ELF-1 (cell line): ENCODE measurements at places on chromosomes 3 and 15.

DNA sequence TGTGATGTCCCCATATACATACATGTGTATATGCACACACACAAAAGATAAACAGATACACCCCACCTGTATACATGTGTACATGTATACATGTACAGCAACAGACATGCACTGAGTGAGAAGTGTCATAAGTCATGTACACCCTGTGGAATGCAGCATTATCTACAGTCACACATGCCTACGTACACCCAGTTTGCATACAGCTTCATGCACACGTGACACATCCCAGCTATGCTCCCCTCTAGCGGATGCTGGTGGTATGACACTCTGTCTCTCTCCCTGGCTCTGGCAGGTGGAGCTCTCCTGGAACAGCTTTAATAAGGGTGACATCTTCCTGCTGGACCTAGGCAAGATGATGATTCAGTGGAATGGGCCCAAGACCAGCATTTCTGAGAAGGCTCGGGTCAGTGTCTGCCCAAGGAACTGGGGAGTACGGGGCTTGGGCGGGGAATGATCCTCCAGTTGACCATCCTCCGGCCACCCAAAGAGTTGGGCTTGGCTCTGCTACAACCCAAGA lies 6.3 kb downstream of the VILL start:
- peak; percentile 88 for DNase-seq

- DNase-seq: no peak
These were observed 469.4 kb upstream of the ROBO2 start for GRCh38 chr3:76570436-76571057.

DNA sequence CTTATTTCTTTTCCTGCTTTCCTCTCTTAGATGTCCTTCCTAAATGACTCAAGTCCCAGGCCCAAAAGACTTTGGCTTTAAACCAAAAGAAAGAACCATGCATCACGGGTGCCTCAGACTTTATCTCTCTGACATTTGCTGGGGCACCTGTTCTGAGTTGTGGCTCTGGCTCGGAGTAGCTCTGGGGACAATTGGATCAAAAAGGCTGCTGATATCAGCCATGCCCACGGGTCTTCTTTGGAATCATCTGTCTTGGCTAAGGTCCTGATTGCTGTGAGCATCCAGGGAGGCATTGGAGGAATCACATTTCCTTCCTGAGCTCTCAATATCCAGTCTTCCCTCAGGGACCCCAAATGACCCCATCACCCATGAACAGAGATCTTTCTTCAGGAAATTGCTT lies 59.9 kb downstream of the CLSTN2 start:
- DNase-seq: no peak

DNA sequence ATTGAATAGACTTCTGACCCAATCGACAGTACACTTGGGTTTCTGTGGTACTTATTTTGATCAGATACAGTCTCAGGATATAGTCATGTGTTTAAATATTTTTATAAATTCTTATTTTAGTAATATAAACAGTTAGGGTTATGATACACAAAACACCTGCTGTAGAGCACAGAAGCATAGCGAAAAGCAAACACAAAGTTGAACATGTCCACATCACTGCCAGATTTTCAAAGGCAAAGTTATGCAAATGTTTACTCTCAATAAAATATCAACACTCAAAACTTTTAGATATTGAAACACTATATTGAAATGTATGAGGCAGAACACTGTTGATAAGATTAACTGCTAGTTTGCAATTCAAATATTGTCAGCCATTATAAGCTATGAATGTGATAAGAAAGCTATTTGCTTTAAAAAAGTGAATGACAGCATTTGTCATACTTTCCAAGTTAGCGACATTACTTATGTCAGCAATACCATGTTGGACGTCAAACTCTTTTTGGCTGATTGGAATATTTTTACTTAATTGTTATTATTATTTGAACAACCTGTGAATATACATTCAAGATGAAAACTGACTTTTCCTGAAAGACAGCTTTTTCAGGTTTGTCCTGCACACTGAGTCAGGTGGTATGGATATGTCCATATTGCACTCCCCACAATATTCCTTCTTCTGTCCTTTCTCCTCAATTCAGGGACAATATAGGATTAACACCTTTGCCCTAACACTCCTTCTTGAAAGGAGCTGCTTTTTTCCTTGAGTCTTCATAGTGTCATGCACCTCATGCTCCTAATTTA lies 367.1 kb downstream of the EPHA3 start:
- DNase-seq: no peak

DNA sequence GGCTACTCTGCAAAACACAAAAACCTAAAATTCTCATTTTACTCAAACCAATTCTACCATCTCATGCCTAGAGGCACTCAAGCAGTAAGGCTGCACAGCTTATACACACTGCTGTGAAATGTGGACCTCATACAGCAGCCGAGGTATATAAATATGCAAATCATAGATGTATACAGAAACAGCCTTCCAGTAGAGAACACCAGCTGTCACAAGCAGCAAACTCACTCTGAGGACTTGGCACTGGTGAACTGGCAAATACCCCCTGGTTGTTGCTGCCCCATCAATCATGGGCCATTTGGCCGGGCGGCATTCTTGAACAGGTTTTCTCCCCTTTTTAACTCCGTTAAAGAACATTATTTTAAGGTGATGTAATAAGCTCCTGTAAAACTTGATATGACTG lies 378.0 kb downstream of the LSAMP start:
- DNase-seq: no peak

GRCh38 chr3:22691407-22691806 lies 511.7 kb upstream of the UBE2E2 start:
- peak; percentile 33 for DNase-seq

DNA sequence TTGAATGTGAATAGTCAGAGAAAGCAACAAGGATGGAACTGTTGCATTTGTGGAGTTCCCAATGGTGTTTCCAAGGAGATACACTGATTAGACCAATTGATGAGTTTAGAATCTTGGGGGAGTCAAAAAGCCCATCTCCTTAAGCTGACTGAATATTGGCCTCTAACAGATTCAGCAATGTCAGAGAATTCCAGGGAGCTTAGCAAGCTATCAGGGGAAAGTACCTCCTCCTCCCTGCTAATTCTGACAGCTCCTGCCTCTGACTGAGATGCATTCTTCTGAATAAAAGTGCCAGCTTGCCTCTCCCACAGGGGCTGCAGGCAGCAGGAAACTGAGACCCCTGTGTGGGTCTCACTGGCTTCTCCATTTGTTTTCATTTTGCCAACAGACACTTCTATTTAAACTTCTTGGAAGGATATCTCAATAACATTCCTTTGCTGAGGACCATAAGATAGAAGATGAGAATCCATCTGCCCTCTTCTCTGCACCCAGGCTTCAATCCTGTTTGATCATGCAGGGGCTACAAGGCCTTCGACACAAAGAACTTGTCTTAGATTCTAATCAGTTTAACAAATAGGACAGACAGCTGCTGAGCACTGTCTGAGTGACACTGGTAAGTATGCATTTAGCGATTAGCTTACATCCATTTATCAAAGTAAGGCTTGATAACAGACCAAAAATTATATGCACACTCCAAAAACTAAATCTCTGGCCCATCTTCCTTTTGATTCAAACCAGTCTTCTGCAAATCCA lies 1080.8 kb downstream of the TUSC7 start:
- peak; percentile 42 for DNase-seq

DNA sequence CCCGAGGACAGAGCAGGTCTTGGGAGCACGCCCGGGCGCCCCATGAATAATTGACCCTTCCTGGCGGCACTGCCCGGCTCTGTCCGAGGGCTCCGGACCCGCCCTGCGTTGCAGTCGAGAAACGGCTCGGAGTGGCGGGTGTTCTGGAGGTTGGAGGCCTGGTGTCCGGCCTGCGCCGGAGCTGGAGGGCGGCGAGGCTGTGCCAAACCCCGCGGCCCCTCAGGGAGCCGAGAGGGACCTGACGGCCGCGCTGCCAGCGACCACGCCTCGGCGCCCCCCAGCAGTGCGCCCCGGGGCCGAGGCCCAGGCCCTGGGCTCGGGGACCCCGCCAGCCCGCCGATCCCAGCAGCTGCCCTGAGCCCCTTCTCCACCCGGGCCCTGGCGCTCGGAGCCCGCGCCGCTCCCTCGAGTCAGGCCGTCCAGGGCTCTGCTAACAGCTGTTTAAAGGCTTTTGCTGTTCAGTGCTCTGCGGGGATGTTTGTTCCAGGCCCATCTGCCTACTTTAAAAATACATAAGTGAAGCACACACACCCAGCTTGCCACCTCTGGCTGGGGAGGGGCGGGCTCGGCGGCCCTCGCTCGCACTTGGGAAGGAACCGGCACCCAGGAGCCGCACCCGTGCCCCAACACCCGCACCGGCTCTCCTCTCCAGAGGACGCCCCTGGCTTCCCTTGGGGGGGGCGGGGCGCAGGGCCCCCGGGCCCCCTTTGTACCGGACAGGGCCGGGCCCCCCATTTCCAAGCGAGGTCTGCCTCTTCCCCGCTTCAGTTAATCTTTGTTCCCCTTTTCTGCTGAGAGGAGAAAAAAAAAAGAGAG lies 730 bp upstream of the ZNF710 start:
- DNase-seq: peak; percentile 49

DNA sequence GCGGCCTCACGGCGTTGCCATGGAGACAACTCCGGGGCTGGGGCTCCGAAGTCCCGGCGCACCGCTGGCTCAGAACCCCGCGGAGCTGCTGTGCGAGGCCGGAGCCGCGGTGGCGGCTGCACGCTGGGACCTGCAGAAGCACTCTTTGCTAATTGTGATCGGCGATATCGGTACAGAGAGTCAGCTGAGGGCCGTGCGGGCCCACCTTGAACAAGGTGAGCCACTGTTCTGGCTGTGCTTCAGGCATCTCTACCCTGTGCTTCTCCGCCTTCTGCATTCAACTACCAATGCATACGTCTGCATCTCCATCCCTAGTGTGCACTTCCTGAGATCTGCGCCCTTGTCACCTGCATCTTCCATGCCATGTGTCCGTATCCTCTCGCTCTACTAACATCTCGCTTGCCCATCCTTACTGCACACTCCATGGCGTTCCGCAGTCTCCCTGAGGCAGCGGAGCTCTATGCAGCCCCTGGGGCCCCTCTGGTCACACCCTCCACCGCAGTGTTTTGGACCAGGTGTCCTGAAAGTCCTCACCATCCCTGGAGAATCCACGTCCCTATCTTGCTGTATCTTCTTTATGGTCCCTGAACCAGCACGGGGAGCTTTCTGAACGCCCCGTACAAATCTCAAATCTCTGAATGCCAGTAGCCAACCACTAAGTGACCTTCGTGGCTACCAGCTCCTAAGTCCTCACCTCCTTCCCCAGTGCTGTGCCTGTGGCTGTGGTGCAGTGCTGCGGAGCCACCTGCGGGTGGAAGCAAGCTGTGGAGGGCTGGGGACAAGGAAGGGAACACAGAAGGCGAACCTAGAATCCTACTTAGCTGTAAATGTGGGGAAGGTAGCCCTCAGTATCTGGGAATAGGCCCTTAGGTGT lies 6.2 kb upstream of the MAP1A start:
- DNase-seq: peak; percentile 47

DNA sequence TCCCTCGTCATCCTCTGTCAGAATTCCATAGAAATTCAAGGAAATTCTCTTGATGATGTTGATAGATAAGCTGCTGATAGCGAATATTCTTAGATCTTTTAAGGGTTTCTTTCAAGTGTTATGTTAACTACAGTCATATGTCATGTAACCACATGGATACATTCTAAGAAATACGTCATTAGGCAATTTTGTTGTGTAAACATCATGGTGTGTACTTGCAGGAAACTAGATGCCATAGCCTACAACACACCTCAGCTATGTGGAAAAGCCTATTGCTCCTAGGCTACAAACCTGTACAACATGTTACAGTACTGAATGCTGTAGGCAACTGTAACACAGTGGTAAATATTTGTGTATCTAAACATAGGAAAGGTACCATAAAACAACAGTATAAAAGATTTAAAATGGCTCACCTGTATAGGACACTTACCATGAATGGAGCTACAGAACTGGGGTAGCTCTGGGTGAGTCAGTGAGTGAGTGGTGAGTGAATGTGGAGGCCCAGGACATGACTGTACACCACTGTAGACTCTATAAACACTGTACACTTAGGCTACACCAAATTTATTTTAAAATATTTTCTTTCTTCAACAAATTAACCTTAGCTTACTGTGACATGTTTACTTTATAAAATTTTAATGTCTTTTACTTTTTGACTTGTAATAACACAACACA lies 34.6 kb downstream of the GLDN start:
- DNase-seq: no peak

DNA sequence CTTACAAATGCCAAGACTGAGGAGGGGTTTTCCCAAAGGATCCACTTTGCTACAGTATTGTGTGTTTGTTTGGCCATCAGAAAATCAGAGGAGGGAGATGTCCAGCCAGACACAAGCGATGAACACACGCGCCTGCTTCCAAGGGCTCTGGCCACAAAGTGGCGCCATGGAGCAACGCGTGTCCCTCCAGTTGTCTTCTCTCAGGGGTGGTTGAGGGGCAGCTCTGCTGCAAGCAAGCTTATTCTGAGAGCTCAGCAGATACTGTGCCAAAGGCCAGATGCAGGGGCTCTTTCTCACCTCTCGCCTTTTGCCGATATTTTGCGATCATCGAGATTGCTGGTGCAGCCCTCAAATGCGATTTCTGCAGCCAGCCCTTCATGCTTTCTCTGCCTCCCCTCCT lies 88.9 kb upstream of the OSBPL11 start:
- peak; percentile 78 for DNase-seq

DNA sequence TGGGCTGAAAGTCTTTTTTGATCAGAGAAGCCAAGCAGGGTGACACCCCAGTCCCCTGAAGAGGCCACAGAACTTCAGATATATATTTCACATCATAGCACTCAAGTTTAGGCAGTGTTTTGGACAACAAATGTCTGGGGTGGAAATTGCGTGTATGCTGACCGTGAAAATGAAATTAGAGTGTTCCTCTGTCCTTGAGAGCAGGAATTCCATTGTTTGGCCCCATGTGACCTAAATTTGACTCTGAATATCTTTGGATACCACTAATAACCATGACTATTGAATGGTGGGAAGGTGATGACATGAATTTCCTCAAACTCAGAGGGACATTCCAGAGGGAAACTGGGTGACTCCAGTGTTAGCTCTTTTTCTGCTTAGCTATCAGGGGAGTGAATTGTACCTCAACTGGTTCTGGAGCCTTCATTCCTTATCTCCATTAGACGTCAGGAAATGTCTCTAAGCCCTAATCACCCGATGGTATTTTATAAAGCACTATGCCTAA lies 263.5 kb upstream of the RASGRP1 start:
- no peak for DNase-seq
